ENCODE measurements at places on chromosomes 2 and 18. TPM values are rescaled to one million over a fixed set of nuclear protein-coding genes. Genes with fewer than 3 reads are reported as not detected.

The TRPM8 gene
- not detected for total RNA-seq

GRCh38 chr2:230700447-230700846 is 12.2 kb upstream of the CAB39 start:
- H3K4me3 ChIP-seq = no peak overlapping the region
- H3K4me1 ChIP-seq = no peaks in the 10 kb centered on the region
- no peaks in the 10 kb centered on the region for H3K36me3 ChIP-seq
- no peak for DNase-seq
- H3K27ac ChIP-seq = no peak overlapping the region
- no peaks in the 10 kb centered on the region for H3K27me3 ChIP-seq

- no peak overlapping the region for H3K4me3 ChIP-seq
- H3K4me1 ChIP-seq = no peaks in the 10 kb centered on the region
- H3K27me3 ChIP-seq = no peaks in the 10 kb centered on the region
Measured at GRCh38 chr2:168939918-168940317, 38.8 kb downstream of the G6PC2 start.

DNA sequence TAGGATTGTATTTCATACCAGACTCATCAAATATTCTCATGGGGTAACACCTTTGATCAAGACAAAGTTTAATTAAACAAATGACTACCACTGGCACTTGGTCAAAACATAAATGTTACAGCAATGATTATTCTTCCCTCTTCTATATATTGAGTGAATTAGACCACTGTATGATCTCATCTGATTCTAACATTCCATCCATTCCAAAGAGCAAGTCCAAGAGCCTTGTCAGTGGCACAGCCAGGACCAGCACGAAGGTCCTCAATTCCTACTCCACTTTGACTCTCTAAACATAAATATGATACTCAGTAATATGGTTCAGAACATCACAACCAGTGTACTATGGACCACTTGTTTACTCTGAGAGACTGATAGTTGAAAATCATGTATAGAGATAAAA is 86.4 kb downstream of the AP1S3 start:
- no peak for DNase-seq
- no peaks in the 10 kb centered on the region for H3K27me3 ChIP-seq
- no peak overlapping the region for H3K27ac ChIP-seq

DNA sequence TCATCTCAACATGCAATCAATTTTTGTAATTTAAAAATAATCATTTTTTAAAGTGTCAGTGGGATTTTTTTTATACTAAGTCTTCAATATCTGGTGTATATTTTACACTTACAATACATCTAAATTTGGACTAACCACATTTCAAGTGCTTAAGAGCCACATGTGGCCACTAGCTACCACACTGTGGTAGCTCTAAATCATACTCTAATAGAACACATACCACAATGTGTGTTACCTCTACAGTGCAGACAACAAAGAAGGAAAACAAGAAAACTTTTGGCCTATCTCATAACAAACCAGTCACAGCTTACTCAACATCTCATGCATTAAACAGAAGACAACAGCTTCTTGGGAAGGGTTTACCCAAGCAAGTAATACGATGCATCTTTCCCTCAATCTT is 24.5 kb downstream of the PIAS2 start:
- H3K27ac ChIP-seq = no peak overlapping the region
- no peaks in the 10 kb centered on the region for H3K36me3 ChIP-seq
- no peaks in the 10 kb centered on the region for H3K27me3 ChIP-seq
- peaks cover 6% of the 10 kb centered on the region for H3K4me1 ChIP-seq
- H3K4me3 ChIP-seq = no peak overlapping the region

GRCh38 chr18:582465-582864 is 2.3 kb downstream of the CETN1 start:
- no peak overlapping the region for H3K4me3 ChIP-seq
- DNase-seq = no peak
- H3K27me3 ChIP-seq = no peaks in the 10 kb centered on the region
- no peaks in the 10 kb centered on the region for H3K36me3 ChIP-seq
- H3K4me1 ChIP-seq = no peaks in the 10 kb centered on the region

The ANKRD30B gene
- total RNA-seq = not detected

The MSH6 gene
- total RNA-seq = 38.8 TPM

The PAX3 gene
- total RNA-seq = not detected

DNA sequence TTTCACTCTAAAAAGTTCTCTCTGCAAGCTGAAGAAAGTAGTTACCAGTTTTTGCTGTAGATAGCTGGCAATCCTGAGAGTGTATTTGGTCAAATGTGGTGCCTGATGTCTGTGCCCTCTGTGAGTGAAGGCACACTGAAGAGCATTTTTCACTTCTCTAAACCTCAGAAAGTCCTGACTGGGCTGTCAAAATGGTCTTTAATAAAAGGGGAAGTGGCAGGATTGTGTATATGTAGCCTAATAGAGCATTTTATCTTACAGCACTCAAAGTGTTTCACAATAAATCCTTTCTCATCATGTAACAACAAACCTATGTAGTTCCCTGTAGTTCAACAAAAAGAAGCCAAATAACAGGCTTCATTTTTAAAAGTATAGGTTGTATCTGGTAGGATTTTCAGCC is 1552.3 kb upstream of the SLC39A10 start:
- no peak overlapping the region for H3K4me3 ChIP-seq
- H3K36me3 ChIP-seq = no peaks in the 10 kb centered on the region
- H3K27ac ChIP-seq = no peak overlapping the region
- DNase-seq = no peak
- H3K4me1 ChIP-seq = no peaks in the 10 kb centered on the region

DNA sequence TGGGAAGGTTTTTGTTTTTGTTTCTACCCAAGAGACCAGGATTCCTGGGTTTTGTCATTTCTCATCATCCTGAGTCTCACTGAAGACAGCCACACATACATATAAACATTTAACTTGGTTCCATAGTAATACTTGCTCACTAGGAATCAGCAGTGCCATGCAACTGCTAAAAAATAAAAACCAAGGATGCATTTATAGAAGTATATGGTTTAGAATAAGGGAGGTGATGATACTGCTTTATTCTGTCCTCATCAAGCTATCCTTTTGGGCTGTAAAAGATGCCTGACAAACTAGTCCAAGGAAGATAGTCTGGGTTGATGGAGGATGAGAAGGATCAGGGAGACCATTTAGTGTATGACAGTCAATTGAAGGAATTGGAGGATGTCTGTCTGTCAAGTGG is 740 bp downstream of the SPATA3 start:
- no peaks in the 10 kb centered on the region for H3K36me3 ChIP-seq
- H3K27ac ChIP-seq = no peak overlapping the region
- H3K4me3 ChIP-seq = no peak overlapping the region
- no peak for DNase-seq

The FRZB gene
- total RNA-seq = 3.9 TPM

The DCDC2C gene
- not detected for total RNA-seq

The FAM161A gene
- 2.5 TPM for total RNA-seq

DNA sequence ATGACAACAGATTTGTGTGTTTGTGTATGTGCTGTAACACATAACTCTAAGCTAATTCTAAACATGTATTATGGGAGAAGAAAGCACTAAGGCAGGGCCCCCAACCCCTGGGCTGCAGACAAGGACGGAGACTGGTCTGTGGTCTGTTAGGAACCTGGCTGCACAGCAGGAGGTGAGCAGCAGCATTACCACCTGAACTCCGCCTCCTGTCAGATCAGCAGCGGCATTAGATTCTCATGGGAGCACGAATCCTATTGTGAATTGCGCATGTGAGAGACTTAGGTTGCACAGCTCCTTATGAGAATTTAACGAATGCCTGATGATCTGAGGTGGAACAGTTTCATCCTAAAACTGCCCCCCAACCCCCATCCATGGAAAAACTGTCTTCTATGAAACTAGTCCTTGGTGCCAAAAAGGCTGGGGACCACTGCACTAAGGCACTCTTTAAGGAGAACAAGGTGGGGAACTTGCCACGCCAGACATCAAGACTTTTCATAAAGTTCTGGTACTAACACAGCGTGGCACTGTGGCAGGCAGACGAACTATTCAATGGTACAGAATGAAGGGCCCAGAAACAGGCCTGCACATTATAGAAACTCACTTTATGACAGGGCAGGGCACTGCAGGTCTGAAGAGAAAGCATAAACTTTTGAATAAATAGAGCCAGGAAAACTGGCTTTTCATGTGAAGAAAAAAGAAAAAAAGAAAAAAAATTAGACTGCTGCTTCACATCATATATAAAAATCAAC is 14.0 kb downstream of the REEP1 start:
- H3K27me3 ChIP-seq = no peaks in the 10 kb centered on the region
- H3K27ac ChIP-seq = no peak overlapping the region
- no peaks in the 10 kb centered on the region for H3K36me3 ChIP-seq
- peak; percentile 64 for DNase-seq
- no peaks in the 10 kb centered on the region for H3K4me1 ChIP-seq

DNA sequence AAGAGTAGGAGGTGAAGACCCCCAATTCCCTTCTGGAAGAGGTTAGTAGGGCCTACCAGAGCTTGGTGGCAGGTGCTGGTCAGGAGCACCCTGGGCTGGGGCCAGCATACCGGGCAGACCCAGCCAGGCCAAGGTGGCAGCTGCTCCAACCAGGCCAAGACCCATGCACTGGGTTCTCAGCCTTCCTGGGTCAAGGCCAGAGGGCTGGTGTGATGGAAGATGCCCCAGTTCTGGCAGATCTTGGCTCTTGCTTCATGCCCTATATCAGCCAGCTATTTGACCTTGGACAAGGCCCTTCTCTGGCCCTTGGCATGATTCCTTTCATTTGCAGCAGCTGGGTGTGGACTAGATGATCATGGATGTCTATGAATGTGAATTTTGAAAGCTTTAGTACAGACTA is 57.7 kb downstream of the PRKCE start:
- no peaks in the 10 kb centered on the region for H3K36me3 ChIP-seq
- H3K27ac ChIP-seq = no peak overlapping the region
- peaks cover 21% of the 10 kb centered on the region for H3K4me1 ChIP-seq

DNA sequence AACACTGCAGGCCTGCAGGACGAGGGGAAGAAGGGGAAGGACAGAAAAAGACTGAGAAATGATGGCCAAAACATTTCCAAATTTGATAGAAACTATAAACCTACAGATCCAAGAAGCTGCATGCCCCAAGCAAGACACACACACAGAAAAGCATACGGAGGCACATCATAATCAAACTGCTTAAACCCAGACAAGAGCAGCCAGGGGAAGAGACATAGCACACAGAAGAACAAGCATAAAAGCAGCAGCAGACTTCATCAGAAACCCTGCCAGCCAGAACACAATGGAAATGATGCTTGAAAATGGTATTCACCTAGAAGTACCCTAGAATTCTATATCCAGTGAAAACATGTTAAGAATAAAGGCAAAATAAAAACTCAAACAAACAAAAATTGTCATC is 57.2 kb upstream of the RNU4ATAC start:
- H3K27me3 ChIP-seq = no peaks in the 10 kb centered on the region
- no peak overlapping the region for H3K27ac ChIP-seq
- no peak for DNase-seq

The NAT8 gene
- total RNA-seq = not detected

The LINC00305 gene
- not detected for total RNA-seq

- no peaks in the 10 kb centered on the region for H3K36me3 ChIP-seq
- H3K27me3 ChIP-seq = no peaks in the 10 kb centered on the region
- no peak for DNase-seq
- no peaks in the 10 kb centered on the region for H3K4me1 ChIP-seq
- no peak overlapping the region for H3K27ac ChIP-seq
- H3K4me3 ChIP-seq = no peak overlapping the region
Measured at GRCh38 chr2:227606476-227606875, 7.8 kb downstream of the SCYGR2 start.

GRCh38 chr2:197131558-197131855 is 179.1 kb downstream of the ANKRD44 start:
- H3K4me3 ChIP-seq = no peak overlapping the region
- H3K4me1 ChIP-seq = peaks cover 4% of the 10 kb centered on the region
- DNase-seq = no peak
- no peaks in the 10 kb centered on the region for H3K36me3 ChIP-seq
- H3K27ac ChIP-seq = no peak overlapping the region

The ELOA2 gene
- total RNA-seq = not detected

The NOSTRIN gene
- total RNA-seq = 30.0 TPM

DNA sequence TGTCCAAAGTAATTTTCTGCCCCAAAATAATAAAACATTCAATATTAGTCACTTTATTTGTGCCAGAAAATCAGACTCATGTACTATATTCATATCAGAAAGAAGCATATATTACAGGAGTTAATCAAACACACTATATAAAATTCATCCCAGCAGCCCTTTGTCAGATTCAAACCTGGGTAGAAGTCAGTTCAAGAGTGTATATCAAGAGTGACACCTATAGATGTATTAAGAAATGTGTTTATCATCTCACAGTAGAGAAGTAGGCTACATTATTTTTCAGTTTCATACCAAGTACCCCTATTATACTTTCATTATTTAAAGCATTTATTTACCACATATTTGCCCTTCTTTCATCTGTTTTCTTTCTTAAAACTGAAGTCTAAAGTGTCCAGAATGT is 193.2 kb upstream of the DDX18 start:
- H3K4me3 ChIP-seq = no peak overlapping the region
- no peaks in the 10 kb centered on the region for H3K4me1 ChIP-seq
- no peaks in the 10 kb centered on the region for H3K27me3 ChIP-seq
- no peak overlapping the region for H3K27ac ChIP-seq

The CLEC4F gene
- total RNA-seq = 0.49 TPM

The MALL gene
- 56.7 TPM for total RNA-seq

The PUS10 gene
- 3.2 TPM for total RNA-seq

GRCh38 chr2:28394997-28395333 is 2.3 kb downstream of the FOSL2 start:
- DNase-seq = no peak
- peak overlapping the region; percentile 100 for H3K27ac ChIP-seq
- H3K27me3 ChIP-seq = no peaks in the 10 kb centered on the region
- no peaks in the 10 kb centered on the region for H3K36me3 ChIP-seq
- peaks cover 32% of the 10 kb centered on the region for H3K4me1 ChIP-seq
- H3K4me3 ChIP-seq = peak overlapping the region; percentile 93

GRCh38 chr2:233084488-233084887 is 24.3 kb downstream of the INPP5D start:
- H3K4me3 ChIP-seq = no peak overlapping the region
- no peak for DNase-seq
- H3K27me3 ChIP-seq = no peaks in the 10 kb centered on the region
- H3K4me1 ChIP-seq = peaks cover 21% of the 10 kb centered on the region

The COA5 gene
- total RNA-seq = 24.1 TPM

The IKZF2 gene
- total RNA-seq = 29.2 TPM

The ANKRD12 gene
- total RNA-seq = 53.5 TPM

The CD207 gene
- 2.5 TPM for total RNA-seq

All from vagina (tissue), 2 donors.